ENCODE measurements at places on chromosomes 3 and 15.

GRCh38 chr3:104878395-104878794, 488.3 kb upstream of the ALCAM start:
- DNase-seq = no peak

- DNase-seq = no peak
Observed at GRCh38 chr3:105459566-105460290, 93.0 kb downstream of the ALCAM start.

GRCh38 chr3:120284747-120285507, at the start of gene GPR156:
Gene GPR156 (minus strand): TSS chr3:120285222. CDS start chr3:120244098, 41,124 bp downstream.
- DNase-seq = no peak

DNA sequence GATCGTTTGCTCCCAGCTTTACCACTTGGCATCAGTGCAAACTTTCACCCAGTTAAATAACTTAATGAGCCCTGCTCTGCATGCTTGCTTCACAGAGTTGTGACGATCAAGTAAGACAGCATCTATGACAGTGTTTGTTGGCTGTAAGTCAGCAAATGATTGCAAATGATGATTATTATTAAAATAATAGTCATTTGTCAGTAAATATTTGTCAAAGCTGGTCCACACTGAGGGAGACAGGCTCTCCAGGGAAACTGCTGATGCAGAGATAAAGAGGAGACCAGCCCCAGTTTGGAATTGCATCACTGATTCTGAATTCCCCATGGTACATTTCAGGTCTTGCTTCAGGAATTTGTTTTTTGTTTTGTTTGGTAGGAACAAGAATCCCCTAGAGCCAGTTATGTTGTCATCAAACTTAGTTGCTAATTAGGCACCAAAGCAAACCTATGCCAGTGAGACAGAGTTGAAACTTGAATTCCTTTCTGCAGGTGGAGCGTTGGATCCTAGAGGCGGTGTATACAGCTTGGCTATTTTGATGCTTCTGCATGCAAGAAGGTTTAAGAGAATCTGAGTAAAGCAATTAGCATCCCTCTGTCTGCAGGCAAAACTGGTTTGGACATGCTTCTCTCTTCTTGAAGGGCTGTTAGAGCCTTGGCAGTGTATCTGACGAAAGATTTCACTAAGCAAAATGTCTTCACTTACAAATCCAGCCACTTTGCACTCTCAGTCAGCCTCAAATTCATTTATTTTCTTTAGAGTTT, 338.6 kb upstream of the TPRG1 start:
- DNase-seq = no peak

DNA sequence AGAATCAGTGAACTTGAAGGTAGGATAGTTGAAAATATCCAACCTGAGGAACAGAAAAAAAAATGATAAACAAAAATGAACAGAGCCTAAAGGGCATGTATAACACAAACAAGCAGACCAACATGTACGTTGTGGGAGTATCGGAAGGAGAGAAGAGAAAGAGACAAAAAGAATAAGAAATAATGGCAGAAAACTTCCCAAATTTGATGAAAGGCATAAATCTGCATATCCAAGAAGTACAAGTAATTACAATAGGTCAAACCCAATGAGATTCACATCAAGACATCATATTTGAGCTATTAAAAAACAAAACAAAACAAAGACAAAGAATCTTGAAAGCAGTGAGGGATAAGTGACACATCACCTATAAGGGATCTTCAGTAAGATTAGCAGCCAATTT, 38.1 kb upstream of the ATP13A5 start:
- DNase-seq = no peak

DNA sequence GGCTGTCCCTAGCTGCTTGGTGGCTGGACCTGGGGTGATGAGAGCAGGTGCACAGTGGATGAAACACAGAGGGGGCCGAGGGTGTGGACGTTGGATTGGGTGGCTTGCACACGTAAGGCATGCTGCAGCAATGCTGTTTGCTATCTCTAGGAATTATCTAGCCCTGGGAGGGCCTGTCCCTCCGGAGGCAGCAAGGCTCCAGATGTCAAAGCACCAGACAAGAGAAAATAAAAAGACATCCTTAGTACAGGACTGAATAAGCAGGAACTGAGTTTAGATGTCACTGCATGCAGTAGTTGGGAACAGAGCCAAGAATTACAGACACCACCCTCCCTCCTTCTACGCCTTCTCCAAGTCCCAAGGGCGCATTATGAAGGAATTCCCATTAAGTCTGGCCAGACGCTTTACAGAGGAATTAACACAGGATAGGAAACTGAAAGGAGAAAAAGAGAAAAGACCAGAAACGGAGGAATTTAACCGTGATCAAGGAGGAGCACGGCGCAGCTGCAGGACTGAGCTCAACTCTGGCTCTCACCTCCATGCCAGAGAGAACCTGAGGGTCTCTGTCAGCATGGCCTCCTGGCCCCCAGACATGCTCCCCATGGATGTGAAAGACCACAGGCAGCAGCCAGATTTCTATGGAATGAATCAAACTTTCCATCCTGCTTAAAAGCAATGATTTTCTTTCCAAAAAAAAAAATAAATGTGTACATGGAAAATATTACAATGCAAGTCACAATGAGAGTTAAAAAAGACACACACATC, 13.8 kb downstream of the ATP10A start:
- no peak for DNase-seq

- peak; percentile 65 for DNase-seq
Observed at GRCh38 chr3:188911026-188911850, 260.5 kb upstream of the TPRG1 start.

- no peak for DNase-seq
Observed at GRCh38 chr3:192914848-192915247, 2.8 kb downstream of the MB21D2 start.

DNA sequence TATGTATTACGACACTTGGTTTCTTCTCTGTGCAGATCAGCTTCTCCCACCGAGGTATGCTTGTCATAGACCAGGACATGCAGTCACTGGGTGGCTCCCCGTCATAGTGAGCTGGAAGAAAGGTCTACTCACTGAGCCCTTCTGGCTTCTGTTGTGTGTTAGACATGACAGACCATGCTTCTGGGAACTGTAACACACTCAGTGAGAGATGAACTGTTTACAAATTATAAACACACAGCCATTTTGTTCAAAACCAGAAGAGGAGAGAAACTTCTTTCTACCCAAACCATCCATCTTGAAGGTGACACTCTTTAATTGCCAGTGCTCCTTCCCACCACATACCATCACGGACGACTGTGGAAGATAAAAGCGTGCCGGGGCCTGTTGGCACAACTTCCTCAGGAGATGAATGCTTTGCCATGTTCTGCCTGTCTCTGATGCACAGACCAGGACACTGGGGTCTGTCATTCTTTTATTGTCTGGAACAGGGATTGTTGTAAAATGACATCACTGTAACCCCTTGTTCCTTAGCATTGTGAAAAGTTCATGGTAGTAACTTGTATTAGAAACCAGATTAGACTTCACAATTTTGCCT, 214.3 kb downstream of the MCTP2 start:
- no peak for DNase-seq

DNA sequence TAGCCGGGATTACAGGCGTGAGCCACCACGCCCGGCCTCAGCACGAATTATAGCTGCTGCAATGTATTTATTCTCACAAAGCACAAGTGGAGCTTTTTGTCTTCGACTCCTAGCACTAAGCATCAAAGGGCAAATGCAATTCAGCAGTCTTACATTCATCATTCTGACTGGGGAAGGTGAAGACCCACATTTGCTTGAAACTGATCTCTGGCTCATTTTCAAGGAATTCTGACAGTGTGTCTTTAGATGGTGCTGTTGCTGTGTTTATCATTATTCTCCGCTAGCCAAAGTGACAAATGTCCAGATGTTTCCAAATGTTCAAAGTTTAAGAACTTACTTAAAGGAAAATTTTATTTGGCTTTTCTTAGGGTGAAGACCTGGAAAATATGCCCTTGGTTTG, 55.9 kb downstream of the SGO1 start:
- no peak for DNase-seq

DNA sequence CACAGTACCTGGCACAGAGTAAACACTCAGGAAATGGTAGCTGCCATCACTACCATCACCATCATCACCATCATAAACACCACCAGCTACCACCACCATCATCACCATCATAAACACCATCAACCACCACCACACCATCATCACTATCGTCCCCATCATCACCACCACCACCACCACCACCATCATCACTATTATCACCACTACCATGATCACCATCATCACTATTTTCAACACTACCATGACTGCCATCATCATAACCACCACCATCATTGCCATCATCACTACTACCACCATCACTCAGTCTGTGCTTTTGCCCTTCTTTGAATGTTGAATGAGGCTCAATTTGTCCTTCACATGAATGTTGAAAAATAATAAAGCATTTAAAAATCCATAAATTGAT, 21.2 kb upstream of the IL16 start:
- DNase-seq = no peak

- DNase-seq = peak; percentile 76
Observed at GRCh38 chr3:194870394-194871110, 184.9 kb downstream of the FAM43A start.

- no peak for DNase-seq
Observed at GRCh38 chr3:155984791-155985417, 114.5 kb downstream of the GMPS start.

GRCh38 chr3:29348316-29348715, 67.4 kb downstream of the RBMS3 start:
- no peak for DNase-seq

DNA sequence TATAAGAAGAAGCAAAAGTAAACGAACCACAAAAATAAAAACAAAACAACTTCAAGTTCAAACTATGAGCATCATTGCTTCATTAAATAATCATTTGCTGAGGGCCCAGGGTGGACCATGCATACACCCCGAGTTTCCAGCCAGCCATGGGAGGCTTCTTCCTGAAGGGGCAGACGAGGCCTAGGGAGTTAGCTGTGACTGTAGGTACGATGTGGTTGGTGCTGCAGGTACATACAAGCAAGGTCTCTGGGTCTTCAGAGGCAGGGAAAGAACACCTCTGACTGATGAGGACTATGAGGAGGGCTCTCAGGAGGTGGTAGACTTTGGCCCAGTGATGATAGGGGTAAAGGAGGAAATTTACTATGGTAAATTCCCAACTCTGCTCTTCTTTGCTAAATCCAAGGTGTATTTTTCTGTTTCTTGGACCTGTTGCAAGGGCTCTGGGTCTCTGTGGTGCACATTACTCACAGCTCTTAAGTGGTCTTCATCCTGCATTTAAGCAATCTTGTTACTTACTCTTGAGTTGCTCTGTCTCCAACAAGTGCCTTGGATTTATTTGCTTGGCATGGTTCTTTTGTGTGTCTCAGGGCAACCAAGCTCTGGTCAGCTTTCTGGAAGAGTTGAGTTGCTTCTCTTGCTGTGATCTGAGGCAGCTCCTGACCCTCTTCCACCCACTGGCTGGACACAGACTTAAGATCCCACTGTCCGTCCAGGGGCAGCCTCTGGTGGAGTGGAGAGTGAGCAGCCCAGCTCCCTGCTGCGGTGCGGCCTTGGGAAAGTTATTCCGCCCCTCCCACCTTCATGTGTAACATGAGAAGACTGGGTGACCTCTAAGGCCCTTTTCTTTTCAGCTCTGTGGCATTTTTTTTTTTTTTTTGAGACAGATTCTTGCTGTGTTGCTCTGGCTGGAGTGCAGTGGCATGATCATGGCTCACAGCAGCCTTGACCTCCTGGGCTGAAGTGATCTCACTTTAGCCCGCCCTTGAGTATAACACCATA, 56.1 kb upstream of the KIF23 start:
- DNase-seq = no peak

- DNase-seq = peak; percentile 86
Observed at GRCh38 chr15:74631935-74632560, 16.4 kb downstream of the CLK3 start.

DNA sequence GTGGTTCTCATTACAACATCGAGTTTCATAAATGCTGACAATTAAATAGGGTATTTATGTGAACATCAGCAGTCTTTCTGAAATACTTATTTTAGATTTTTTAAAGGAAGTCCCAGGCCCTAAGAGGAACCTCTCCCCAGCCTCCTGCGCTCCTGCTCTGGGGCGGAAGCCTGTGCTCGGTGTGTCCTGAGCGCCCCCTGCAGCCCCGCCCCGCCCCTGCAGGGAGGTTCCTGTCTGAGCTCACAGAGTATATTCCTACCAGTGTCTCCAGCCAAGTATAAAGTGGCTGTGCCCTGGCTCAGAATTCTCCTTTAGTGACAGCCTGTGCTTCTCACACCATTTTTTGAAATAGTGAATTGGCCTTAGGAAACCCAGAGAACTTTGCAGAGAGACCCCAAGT, 567.9 kb downstream of the GOLGA6L6 start:
- no peak for DNase-seq

DNA sequence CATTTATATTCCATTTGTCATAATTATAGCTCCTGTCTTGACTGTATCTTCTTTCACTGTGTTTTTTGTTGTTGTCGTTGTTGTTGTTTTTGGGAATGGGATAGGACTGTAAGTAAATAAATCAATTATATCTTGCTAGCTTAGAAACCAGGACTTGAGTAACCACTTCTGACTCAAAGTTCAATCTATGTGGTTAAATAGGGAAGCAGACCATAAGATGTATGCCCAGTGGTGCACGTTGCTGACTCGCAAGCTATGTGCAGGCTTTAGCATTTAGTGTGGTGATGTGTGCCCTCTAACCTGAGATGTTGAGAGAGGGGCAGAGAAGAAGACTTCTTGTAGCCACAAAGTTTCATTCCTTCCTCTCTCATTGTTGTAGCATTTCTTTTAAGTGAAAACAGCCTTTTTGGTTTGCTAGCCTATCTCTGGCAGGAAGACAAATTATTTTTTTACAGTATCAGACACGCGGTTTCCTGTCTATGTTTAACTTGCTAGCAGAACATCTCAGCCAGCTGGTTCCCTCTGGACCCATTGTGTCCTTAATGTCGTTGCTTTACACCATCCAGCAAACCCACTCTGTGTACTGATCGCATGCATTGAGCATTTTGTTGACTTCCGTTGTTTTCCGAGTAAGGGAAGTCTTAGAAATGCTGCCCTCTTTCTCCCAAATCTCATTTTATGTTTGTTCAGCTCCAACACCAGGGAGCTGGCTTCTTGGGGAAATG, 52.1 kb downstream of the TGFBR2 start:
- DNase-seq = peak; percentile 80

DNA sequence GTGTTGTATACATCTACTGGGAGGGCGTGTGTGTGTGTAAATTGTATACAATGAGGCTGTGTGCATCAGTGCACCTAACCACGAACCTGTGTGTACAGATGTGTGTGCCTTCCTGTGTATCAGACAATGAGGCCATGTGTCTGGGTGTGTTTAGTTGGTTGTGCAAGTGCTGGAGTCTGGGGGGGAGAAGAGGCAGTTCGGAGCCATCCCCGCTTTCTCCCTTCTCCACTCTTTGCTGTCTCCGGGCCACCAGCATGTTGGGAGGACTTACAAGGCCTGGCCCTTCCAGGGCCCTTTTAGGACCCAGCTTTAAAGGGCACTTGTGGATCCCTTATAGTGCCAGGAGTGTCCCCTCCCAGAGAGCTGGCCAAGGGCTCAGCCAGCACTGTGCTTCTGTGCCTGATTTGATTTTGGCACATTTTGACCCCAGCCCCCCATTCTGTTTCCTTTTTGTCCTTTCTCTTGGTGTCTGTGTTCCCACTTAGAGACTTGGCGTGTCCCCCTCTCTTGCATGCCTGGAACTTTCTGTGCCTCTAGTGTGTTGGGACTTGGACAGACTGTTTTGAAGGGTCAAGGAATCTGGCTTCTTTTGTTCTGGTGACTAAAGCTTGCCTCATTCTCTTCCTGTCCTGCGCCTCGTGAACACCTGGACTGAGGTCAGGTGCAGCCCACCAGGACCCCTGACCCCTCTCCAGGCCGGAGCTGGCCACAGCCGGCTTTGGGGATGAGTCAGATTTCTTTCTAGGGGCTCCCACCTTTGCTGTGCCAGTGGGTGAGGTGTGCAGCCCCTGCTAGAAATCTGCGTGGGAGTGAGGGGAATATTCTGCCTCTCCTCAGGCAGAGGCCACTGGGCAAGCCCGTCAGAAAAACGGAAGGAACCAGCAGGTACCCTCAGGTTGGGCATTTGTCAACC, 1.5 kb downstream of the CTDSPL start:
- DNase-seq = no peak

Measured in Peyer's patch (tissue), 4 donors.